ENCODE measurements at places on chromosomes 4 and X. TPM values are rescaled to one million over a fixed set of nuclear protein-coding genes. Genes with fewer than 3 reads are reported as not detected.
A peak's percentile ranks its signal among the peaks of the same experiment; 100 is the strongest.

DNA sequence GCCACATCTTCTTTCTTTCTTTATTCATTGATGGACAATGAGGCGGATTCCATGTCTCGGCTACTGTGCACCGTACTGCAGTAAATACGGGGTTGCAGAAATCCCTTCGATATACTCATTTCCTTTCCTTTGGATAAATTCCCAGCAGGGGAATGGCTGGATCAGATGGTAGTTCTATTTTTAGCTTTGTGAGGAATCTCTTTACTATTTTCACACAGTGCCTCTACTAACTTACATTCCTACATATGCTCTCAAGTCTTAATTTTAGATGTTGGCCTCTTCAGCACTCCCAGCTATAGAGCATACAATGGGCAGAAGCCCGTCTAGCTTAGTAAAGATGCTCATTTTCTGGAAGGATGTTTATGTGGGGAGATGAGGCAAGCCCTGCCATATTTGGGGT lies 317.4 kb downstream of the ASMT start:
- DNase-seq, result no peak

DNA sequence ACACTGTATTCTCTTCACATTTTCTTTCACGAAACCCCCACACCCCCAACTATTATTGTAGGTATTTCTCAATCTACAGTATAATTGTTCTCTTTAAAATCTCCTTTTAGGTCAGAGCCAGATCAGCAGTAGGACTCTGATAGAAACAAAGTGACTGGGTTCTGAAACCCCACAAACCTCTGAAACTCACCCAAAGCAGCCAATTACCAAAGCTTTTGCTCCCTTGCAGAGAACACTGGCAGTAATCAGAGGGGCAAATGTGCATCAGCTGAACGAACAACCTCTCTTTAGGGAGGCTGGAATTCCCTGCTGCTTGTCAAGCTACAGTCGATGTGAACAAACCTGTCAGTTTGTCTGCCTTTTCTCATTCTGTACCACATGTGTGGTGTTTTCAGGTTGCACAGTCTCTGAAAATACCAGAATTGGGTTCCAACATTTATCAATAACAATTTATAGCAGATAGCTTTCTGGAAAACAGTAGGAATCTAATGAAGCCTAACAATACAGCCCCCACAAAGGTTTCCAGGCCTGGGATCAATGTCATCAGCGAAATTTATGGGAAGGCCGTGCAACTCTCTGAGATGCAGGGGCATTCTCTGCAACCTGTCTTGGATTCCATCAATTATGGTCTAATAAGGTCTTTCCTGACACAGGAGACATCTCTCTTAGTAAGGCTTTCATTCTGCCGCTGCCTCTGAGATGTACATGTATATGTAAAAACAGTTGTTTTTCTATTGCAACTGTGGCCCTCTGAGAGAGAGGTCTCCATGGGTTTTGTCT lies 395.9 kb downstream of the GPAT3 start:
- DNase-seq, result no peak

GRCh38 chr4:2286904-2287593 lies 25.1 kb upstream of the MXD4 start:
- peak; percentile 3 for DNase-seq

PDE5A gene
- total RNA-seq, result 0.25 TPM

DNA sequence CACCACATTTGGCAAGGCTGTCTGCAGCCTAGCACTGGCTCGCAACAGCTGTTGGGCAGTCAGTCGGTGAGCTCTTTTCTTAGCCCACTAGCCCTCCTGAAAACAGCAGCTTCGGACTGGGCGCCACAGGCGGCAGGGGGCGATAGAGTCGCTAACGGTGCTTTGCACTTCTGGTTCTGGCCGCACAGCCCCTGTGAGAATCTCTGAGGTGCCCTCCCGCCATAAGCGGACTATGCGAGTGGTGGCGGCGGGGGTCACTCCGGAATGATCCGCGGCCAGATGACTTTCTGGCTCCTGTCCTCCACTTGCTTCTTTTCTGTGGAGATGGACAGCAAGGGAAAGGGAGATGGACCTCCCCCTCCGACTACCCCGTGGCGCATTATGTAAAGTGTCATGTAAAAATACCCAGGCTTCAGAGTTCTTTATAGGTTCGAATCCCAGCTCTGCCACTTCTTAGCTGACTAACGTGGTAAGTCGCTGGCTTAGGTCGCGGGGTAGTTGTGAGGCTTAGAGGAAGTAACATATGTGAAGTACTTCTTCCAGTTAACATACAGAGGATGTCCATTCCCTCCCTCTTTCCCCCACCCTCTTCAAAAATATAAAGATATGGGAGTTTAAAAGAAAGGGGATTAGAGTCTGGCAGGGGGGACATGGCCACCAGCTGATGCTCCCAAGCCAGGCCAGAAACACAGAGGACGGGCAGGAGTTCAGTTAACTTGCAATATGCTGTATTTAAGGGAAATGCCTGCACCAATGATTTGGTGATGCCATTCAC lies 11.0 kb downstream of the ARHGAP36 start:
- peak; percentile 54 for DNase-seq

HTT gene
- total RNA-seq, result 127 TPM

WNK3 gene
- 0.74 TPM for total RNA-seq

KLB gene
- total RNA-seq, result not detected

MAGIX gene
- total RNA-seq, result 0.49 TPM

PRSS48 gene
- total RNA-seq, result not detected

NIPAL1 gene
- total RNA-seq, result 1.6 TPM

DNA sequence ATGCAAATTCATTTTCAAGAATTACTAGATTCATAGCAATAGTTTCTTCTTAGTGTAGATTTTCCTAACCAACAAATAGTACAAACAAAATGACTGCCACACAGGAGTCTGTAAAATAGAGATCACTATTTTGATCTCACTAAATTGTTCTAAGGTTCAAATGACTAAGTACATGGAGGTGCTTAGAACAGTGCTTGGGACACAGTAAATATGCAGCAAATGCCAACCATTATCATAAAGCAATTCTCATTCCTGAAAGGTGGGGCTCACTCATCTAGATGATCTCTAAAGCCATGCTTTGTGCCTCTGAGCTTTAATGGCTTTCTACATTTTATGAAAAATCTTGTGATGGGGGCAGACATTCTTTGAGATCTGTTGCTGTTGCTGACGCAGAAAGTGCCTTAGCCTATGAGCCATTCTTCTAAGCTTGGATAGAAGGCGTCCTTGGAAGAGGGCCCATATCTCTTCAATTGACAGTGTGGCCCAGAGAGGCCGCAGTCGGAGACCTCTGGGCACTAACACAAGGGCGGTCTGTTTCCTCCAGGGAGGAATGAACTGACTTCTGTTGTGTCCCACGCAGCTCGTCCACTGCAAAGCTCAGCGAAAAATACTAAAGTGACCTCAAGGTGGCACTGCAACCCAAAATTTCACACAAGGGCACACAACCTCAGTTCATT lies 23.5 kb downstream of the TLR10 start:
- peak; percentile 77 for DNase-seq

GAGE13 gene
- not detected for total RNA-seq

DNA sequence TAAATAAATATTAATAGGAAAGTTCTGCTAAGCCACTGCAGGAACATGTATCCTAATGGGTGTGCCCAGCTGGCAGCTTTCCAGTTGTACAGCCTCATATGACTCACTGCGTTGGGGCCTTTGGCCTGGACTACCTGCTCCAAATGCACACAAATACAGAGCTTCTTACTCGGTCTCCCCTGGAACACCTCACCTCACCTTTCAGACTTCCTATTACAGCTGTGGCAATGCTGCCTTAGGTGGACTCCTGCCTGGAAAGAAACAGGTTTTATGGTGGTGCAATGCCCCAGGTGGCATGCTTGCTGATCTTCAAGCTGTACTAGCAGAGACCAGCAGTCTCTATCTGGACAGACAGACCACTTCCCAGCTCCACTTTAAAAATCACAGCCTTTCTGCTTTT lies 85.7 kb upstream of the EXOC1L start:
- no peak for DNase-seq

- no peak for DNase-seq
Observed at GRCh38 chrX:113384628-113385027, 544.0 kb upstream of the AMOT start.

GRCh38 chr4:80096175-80096850 lies 23.3 kb upstream of the ANTXR2 start:
- no peak for DNase-seq

CTAG2 gene
- total RNA-seq, result not detected

CPZ gene
- not detected for total RNA-seq

ARL9 gene
- total RNA-seq, result 0.25 TPM

MAP9 gene
- 8.0 TPM for total RNA-seq

GRCh38 chr4:119508281-119508680 lies 120.3 kb downstream of the PDE5A start:
- DNase-seq, result no peak

DNA sequence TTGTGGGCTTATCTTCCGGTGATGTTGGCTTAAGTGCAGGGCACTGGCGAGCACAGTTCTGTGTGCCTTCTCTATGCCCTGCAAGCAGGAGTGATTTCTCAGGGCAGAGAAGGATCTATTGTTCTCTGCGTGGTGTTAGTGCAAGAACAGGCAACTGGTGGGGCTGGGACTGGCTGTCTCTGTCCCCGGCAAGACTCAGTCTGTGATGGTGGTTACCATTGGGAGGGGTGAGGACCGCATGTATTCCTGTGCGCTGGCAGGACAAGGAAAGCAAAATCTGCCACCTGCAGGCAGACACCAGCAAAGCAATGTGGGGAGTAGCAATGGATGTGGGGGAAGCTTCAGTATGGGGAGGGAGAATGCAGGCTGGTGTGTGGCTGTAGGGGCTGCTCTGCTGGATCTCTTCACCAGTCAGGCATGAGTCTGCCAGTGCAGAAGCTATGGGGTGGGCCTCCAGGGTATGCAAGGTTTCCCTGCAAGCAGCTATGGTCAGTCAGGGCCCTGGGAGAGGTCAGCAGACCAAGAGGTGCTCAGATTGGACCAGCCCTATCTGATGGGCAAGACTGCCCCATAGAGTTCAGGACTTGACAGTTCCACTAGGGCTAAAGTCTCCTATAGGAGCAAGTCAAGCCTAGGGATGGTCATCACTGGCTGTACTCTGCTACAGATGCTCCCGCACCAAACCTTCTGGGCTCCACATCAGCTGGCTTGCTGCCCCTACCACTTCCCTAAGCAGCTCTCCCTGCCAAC lies 16.8 kb downstream of the PF4 start:
- no peak for DNase-seq

DNA sequence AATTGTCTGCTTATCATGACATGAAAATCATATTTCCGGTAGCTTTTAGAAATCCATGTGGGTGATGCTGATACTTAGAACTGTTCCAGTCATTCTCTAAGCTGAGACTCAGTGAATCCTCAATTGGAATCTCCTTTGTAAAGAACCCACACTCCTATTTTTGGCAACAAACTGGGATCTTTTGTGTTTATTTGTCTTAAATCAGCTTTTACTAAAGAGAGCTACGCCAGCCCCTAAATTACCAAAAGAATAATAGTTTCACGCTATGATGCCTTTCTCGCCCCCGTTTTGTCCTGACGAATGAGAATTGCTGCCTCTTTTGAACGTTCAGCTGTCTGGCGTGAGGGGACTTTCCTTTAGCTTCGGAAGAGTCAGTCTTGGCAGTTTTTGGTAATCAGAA lies 195.9 kb downstream of the SHOX start:
- DNase-seq, result no peak

DNA sequence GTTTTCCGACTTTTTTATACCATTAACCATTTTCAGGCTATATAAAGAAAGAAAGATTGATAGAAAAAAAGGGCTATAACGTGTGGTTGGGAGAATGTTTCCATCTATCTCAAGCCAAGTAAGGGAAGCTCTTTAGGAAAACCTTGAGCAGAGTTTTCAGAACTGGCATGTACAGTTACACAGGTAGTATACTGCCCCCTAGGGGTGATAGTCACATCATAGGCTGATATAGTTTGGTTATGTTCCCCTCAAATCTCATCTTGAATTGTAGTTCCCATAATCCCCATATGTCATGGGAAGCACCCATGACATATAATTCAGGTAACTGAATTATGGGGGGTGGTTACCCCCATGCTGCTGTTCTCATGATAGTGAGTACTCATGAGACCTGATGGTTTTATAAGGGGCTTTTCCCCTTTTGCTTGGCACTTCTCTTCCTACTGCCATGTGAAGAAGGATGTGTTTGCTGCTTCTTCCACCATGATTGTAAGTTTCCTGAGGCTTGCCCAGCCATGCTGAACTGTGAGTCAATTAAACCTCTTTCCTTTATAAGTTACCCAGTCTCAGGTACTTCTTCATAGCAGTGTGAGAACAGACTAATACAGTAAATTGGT lies 186.8 kb downstream of the TMA16 start:
- peak; percentile 13 for DNase-seq

- no peak for DNase-seq
Observed at GRCh38 chrX:46713672-46714490, 45.0 kb downstream of the SLC9A7 start.

DNA sequence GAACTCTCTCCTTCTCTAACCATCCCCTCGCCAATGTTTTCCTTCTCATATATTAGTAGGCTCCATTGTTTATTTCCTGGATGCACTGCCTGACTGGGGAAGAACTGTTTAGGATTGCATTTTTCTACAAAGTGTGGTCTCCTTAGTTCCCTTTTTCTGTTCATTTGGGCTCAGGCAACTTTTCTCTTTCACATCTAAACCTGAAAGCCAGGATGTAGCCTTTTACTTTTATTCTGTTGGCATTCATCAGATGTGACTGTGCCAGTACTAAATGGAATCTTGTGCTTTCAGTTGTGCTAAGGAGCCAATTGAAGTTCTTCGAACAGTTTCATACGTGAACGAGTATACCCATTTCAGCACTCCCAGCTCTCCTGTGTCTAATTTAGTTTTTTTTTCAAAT lies 59.8 kb downstream of the DDIT4L start:
- no peak for DNase-seq

DNA sequence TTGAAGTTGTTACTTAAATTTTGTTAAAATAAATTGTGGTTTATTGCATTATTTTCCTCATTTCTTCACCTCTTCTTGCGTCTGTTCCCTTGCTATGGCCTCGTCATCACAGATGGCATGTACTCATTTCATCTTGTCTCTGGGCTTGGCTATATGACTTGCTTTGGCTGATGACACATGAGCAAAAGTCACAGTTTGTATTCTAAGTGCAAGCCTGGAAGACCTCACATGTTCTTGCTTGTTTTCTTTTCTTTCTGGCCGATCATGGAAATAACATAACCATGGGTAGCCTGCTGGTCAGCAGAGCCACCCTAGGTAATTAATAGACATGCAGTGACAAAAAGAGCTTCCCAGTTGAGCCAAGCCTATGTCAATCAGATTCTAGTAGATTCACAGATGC lies 527.9 kb downstream of the SPRY1 start:
- DNase-seq, result no peak

TMPRSS11B gene
- total RNA-seq, result not detected

DNA sequence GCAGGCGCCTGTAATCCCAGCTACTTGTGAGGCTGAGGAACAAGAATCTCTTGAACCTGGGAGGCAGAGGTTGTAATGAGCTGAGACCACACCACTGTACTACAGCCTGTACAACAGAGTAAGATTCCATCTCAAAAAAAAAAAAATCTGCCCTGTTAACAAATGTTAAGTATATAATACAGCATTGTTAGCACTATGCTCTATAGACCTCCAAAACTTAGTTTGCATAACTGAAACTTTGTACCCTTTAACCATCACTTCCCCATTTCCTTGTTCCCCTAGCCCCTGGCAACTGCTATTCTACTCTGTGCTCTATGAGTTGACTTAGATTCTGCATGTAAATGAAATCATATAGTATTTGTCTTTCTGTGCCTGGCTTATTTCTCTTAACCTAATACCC lies 76.7 kb downstream of the TAB3 start:
- DNase-seq, result no peak

SRPX2 gene
- total RNA-seq, result not detected

CSN1S1 gene
- not detected for total RNA-seq

DDX3X gene
- total RNA-seq, result 118 TPM

GRCh38 chrX:124346117-124346876 lies at the start of gene SH2D1A:
TSS of gene SH2D1A (plus strand) at chrX:124346563. CDS start at chrX:124346643, 80 bp downstream.
- DNase-seq, result peak; percentile 36

- DNase-seq, result peak; percentile 44
Observed at GRCh38 chrX:129653971-129654651, 645 bp downstream of the APLN start.
